Large intestine (tissue), 12 donors: ENCODE measurements at places on chromosomes 16 and 17. TPM values are rescaled to one million over a fixed set of nuclear protein-coding genes. Genes with fewer than 3 reads are reported as not detected.
A peak's percentile ranks its signal among the peaks of the same experiment; 100 is the strongest.

DNA sequence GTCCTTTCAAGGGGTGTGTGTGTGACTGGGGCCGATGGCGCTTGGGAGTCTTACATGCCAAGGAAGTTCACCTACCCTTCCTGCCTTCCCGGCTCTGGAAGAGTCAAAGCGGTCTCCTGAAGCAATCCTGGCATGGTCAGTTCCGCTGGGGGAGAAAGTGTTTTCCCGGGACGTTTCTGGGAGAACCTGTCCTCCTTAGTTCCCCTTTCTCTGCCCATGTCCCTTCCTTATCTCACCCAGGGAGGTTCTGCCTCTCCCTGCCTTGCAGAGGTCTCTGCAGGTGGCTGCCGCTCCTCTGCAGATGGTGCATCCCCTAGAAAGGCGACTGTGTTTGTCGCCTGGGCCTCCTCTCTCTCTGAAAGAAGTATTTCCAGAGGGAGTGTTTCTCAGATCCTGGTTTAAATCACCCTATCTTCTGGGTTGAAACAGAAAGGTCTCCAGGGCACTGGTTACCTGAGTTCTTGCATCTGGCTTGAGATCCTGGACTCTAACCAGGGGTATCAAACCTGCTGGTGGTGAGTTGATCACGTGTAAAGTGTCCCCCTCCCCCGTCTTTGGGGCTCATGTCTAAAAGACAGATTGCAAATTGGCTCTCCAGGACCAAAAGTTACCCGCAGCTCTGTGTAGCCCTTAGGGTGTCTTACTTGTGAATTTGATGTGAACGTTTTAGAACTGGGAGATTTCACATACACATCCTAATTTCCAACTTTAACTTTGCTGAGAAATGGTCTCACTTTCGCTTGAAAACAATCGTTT lies 1.9 kb downstream of the PRKCB start:
- no peak for DNase-seq
- H3K27ac ChIP-seq: no peak overlapping the region
- no peaks in the 10 kb centered on the region for H3K36me3 ChIP-seq
- H3K4me3 ChIP-seq: no peak overlapping the region

GRCh38 chr17:39485555-39485954 lies 24.3 kb downstream of the CDK12 start:
- H3K27ac ChIP-seq: no peak overlapping the region
- H3K36me3 ChIP-seq: peaks cover 22% of the 10 kb centered on the region
- H3K27me3 ChIP-seq: no peaks in the 10 kb centered on the region
- no peaks in the 10 kb centered on the region for H3K4me1 ChIP-seq

DNA sequence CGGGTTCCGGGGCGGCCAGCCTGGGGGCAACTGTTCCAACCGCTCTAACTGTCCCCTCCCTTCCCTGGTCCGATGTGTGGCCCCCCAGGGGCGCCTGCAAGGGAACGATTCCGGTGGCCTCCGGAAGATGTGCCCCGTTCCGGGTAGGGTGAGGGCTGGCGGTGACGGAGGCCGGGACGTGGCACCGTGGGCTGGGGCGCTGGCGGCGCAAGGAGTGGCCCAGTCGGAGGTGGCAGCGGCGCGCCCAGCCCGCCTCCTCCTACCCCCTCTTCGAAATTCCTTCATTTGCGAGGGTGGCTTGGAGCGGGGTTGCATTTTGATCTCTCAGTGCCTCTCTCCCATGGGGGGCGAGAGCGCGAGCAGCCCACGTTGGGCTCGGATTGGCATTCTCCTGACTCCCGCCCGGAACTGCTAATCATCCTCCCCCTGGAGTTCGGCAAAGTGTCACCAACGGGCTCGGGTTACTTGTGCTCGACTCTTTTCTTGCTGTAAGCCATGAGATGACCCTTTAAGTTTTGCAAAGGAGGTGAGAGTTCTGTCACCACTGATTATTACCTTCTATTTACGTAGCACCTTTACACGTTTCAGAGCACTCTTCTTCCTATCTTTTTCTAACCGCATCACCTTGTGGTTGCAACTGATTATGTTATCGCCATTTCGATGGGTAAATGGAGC lies 622 bp downstream of the NDEL1 start:
- peaks cover 3% of the 10 kb centered on the region for H3K36me3 ChIP-seq

GRCh38 chr16:84826558-84826941 lies 6.8 kb downstream of the CRISPLD2 start:
- no peak for DNase-seq
- H3K4me1 ChIP-seq: peaks cover 19% of the 10 kb centered on the region
- peaks cover 21% of the 10 kb centered on the region for H3K27me3 ChIP-seq
- H3K36me3 ChIP-seq: no peaks in the 10 kb centered on the region

DNA sequence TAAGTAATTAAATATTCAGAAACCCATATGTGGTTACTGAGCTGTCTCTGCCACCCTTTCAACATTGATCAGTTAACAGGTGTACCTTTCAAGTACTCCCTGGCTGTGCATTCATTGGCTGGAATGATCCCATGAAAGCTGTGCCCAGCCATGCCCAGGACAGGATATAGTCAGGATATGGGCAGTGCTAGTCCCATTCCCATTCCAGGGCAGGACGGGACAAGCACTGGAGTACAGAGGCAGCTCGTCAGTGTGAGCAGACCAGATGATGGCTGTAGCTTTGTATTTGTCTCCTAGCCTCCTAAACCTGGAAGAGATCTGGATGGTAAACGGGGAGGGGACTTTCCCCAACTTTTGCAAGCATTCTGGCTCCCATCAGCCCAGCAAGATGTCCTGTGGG lies 22.5 kb downstream of the HEATR3 start:
- DNase-seq: no peak
- H3K4me3 ChIP-seq: no peak overlapping the region
- H3K27ac ChIP-seq: no peak overlapping the region
- H3K36me3 ChIP-seq: peaks cover 35% of the 10 kb centered on the region

GRCh38 chr17:49361129-49361901 lies 735 bp downstream of the ZNF652 start:
- H3K27me3 ChIP-seq: no peaks in the 10 kb centered on the region
- DNase-seq: peak; percentile 19
- peak overlapping the region; percentile 94 for H3K4me3 ChIP-seq
- no peaks in the 10 kb centered on the region for H3K36me3 ChIP-seq
- H3K4me1 ChIP-seq: peaks cover 19% of the 10 kb centered on the region
- H3K27ac ChIP-seq: peak overlapping the region; percentile 77

DNA sequence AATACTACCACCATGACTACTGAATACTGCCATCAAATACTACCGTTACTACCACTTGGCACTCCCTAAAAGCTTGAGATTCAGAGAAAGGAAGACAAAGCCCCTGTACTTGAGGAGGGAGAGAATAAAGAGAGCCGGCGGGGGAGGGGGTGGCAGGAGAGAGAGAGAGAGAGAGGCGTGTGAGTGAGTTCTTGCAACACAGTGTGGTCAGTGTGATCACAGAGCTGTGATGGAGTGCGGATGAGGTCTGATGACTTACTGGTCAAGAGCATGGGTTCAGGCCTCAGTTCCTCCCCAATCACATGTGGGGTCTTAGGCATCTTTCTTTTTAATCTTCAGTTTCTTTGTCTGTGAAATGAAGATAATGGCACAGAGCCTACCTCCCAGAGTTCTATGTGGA lies 19.2 kb downstream of the PRKCB start:
- DNase-seq: no peak
- no peak overlapping the region for H3K27ac ChIP-seq
- no peak overlapping the region for H3K4me3 ChIP-seq

DNA sequence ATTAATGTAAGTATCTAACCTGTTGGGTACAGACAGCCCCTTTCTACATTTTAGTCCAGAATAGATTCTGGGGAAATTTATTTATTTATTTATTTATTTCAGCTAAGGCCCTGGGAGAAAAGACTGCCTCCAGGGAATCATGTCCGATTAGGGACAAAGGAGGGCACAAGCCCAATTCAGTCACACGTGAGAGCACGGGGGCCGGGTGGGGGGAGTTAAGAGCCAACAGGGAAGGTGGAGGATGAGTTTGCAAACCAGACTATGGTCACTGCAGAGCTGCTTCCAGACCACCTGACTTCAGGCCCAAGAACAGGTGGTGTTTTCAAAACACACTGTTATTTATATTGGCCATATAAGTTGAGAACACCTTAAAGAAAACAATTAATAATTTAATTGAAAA lies 1.6 kb upstream of the ZFHX3 start:
- no peak overlapping the region for H3K4me3 ChIP-seq
- H3K27me3 ChIP-seq: no peaks in the 10 kb centered on the region
- H3K4me1 ChIP-seq: peaks cover 59% of the 10 kb centered on the region
- peak overlapping the region; percentile 83 for H3K27ac ChIP-seq
- no peaks in the 10 kb centered on the region for H3K36me3 ChIP-seq

- no peak overlapping the region for H3K27ac ChIP-seq
- H3K4me3 ChIP-seq: no peak overlapping the region
- no peaks in the 10 kb centered on the region for H3K27me3 ChIP-seq
- no peaks in the 10 kb centered on the region for H3K36me3 ChIP-seq
- H3K4me1 ChIP-seq: peaks cover 4% of the 10 kb centered on the region
Observed at GRCh38 chr17:19368229-19368628, 5.7 kb upstream of the B9D1 start.

- H3K27ac ChIP-seq: no peak overlapping the region
- H3K36me3 ChIP-seq: no peaks in the 10 kb centered on the region
- H3K4me3 ChIP-seq: no peak overlapping the region
- peaks cover 31% of the 10 kb centered on the region for H3K27me3 ChIP-seq
Observed at GRCh38 chr17:76535788-76536510, 1.6 kb downstream of the CYGB start.

DNA sequence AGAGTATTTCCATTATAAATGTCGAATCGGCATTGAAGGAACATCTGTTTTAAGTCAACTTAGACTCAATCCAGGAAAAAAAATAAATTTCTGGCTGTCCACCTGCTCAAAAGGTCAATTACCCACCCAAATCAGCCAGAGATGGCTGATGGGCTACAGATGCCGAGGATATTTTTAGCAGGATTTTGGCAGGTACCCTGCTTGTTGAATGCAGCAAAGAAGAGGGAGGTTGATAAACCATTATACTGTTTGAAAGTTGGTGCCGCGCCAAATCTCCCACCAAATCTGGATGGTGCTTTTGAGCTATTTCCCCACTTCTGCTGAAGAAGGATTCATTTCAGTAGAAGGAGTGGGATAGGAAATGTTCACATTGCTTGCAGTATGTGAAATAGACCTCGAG lies 537.7 kb downstream of the MAF start:
- H3K4me3 ChIP-seq: no peak overlapping the region
- H3K27ac ChIP-seq: no peak overlapping the region
- no peaks in the 10 kb centered on the region for H3K36me3 ChIP-seq
- no peak for DNase-seq

- H3K27me3 ChIP-seq: peaks cover 36% of the 10 kb centered on the region
- H3K36me3 ChIP-seq: no peaks in the 10 kb centered on the region
- no peak overlapping the region for H3K27ac ChIP-seq
Observed at GRCh38 chr17:42178817-42179216, 2.1 kb downstream of the KCNH4 start.

GRCh38 chr16:10871157-10871991 lies 5.6 kb upstream of the CIITA start:
- DNase-seq: no peak
- no peak overlapping the region for H3K27ac ChIP-seq
- peaks cover 7% of the 10 kb centered on the region for H3K27me3 ChIP-seq
- H3K4me1 ChIP-seq: no peaks in the 10 kb centered on the region

DNA sequence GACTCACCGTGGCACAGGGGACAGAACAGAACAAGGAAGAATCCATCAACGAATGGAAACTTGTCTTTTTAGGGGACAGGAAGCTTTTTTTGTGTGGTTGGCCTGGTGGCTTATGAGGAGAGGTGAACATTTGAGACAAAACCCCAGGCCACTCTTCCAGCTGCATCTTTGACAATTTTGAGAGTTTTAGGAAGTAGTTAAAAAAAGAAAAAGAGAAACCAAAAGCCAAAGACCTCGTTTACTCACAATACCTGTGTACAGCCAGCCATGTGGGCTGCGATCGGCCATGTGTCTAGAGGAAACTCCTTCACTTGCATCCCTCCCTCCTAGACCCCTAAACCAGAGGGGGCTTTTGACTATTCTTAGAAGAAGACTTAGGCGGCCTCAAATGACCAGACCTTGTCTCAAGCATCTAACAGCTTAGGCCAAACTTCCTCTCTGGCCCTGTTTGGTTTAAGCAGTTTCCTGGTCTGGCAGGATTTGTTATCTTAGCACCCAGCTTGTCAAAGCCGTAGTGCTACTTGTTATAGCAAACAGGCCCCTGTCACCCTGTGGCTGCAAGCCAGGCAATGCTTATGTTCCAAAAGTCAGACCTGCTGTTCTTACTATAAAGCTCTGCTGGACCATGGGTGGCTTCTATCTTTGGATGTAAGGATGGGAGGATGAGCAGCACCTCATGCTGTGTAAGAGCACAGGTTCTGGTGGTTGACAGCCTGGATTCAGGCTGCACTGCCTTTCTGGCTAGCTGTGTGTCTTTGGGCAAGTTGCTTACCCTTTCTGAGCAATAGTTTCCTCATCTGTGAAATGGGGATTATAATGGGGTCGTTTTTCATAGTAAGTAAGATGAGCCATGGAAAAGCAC lies 17.7 kb downstream of the KSR1 start:
- no peaks in the 10 kb centered on the region for H3K36me3 ChIP-seq
- H3K27me3 ChIP-seq: no peaks in the 10 kb centered on the region
- DNase-seq: no peak
- H3K4me3 ChIP-seq: no peak overlapping the region
- H3K27ac ChIP-seq: no peak overlapping the region

Gene GP2
- polyA plus RNA-seq: 5.4 TPM

- no peaks in the 10 kb centered on the region for H3K36me3 ChIP-seq
- H3K27ac ChIP-seq: no peak overlapping the region
- H3K4me3 ChIP-seq: no peak overlapping the region
- no peak for DNase-seq
- peaks cover 57% of the 10 kb centered on the region for H3K27me3 ChIP-seq
Observed at GRCh38 chr16:2786061-2786825, 1.1 kb downstream of the PRSS33 start.

- peak overlapping the region; percentile 46 for H3K4me3 ChIP-seq
- no peaks in the 10 kb centered on the region for H3K36me3 ChIP-seq
- H3K4me1 ChIP-seq: peaks cover 4% of the 10 kb centered on the region
- DNase-seq: peak; percentile 33
Observed at GRCh38 chr17:44830359-44831288, 537 bp upstream of the GJC1 start.

DNA sequence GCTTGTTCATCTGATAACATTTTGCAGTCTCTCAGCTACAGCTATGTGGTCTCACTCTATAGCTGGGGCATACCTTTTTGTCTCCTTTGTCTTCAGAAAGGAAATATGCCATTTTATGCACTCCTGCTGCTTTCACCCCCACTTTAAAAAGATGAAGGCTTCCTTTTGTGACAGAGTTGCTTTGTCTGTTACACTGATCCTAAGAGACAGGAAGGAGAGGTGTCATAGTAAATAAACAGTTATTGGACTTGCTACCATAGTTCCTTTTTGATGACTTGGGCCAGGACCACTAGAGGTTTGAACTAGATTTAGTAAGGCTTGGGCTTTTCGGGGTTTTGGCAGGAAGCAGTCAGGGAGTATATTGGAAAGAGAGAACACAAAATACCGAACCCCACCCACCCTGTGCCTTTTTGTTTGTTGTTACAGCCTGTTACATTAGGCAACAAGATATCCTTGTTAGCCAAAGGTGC lies 1.8 kb upstream of the METTL9 start:
- no peaks in the 10 kb centered on the region for H3K4me1 ChIP-seq
- H3K36me3 ChIP-seq: no peaks in the 10 kb centered on the region
- no peak overlapping the region for H3K4me3 ChIP-seq
- H3K27me3 ChIP-seq: no peaks in the 10 kb centered on the region
- no peak for DNase-seq
- H3K27ac ChIP-seq: no peak overlapping the region
